ENCODE measurements at places on chromosomes 16 and 17. TPM values are rescaled to one million over a fixed set of nuclear protein-coding genes. Genes with fewer than 3 reads are reported as not detected.
A peak's percentile ranks its signal among the peaks of the same experiment; 100 is the strongest.

NUP93 gene
- 35.5 TPM for total RNA-seq

- DNase-seq = no peak
These were observed 28.9 kb downstream of the CACNG5 start for GRCh38 chr17:66863820-66864219.

FOXL1 gene
- total RNA-seq = 0.28 TPM

- DNase-seq = peak; percentile 36
These were observed 76.5 kb downstream of the GPRC5B start for GRCh38 chr16:19808061-19808641.

DNA sequence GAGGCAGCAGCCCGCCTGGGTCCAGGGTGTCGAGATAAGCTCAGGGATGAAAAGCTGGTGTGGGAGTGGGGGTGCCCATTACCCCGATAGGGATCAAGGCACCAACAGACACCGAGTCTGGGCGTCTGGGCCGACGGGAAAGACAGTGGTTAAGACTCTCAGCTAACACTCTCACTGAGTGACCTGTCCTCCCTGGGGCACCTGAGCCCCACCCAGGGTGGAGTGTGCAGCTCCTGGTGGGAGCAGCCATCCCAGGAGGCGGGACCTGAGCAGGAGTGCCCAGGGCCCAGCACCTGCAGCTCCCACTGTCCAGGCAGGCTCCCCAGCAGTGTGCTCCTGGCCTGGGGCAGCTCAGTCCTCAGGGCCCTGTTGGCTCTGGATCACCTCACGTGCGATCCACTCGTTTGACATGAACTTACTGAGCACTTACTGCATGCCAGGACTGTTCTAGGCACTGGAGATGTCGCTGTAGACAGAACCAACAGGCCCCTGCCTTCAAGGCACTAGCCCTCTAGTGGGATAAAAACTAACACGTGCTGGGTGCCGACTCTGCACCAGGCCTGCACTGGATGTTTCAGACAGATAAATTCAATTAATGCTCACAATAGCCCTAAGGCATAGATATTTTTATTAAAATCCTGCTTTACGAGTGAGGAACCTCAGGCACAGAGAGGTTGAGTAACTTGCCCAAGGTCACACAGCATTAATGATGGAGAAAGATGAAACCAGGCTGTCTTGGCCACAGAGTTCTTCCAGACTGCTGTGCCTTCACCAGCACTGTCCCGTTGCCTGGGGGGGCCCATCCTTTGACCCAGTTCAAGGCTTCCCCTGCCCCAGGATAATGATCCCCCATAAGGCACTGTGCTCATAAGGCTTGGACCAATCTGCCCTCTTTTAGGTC is 1.9 kb downstream of the EVPLL start:
- no peak for DNase-seq

LGALS9B gene
- not detected for total RNA-seq

DNA sequence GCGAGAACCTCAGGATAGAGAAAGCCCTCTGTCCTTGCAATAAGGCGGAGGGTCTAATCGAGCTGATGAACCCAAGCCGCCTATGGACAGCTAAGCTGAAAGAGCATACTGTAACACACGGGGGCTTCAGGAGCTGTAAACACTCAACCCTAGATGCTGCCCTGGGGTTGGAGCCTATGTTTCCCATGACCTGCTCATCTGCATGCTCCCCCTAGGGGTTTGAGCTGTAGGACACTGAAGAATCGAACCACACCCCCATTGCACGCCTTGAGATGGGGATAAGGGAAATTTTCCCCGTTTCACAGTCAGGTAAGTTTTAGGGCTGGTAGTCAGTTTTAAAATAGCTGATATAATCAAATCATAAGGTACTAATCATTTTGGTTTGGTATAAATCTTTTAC is 675.6 kb upstream of the CDH8 start:
- DNase-seq = no peak

GRCh38 chr17:57324060-57324459 is 67.7 kb downstream of the MSI2 start:
- no peak for DNase-seq

DNA sequence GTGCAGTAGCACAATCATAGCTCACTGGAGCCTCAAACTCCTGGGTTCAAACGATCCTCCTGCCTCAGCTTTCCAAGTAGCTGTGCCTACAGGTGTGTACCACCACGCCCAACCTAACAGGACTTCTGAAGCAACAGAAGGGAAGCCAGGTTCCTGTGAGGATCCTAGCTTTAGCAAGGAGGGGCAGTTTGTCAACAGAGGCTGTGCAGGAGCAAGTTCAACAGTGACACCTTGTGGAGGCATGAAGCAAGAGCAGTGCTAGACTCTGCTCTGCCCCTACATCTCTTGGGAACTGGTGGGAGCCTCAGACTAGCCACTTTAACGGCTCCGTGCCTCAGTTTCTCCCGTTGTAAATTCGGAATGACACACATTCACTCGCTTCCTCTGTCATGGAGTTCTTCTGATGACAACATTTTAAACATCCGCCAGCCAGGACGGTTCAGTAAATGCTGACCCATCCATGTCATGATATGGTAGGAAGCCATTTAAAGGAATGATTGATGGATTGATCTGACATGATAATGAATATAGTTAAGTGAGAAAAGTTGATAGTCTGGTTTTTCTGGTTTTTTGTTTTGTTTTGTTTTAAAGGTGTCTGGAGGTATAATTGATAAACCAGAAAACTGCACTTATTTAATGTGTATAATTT is 218.7 kb downstream of the MRTFB start:
- no peak for DNase-seq

CCL7 gene
- not detected for total RNA-seq

RUNDC3A gene
- total RNA-seq = 1.2 TPM

- DNase-seq = no peak
These were observed 1466.0 kb downstream of the CDH11 start for GRCh38 chr16:63655846-63656245.

- DNase-seq = no peak
These were observed 10.8 kb downstream of the ATP2C2 start for GRCh38 chr16:84379008-84379708.

GRCh38 chr17:21460358-21460757 is 84.2 kb downstream of the KCNJ12 start:
- DNase-seq = no peak

ITGB4 gene
- 17.6 TPM for total RNA-seq

DNA sequence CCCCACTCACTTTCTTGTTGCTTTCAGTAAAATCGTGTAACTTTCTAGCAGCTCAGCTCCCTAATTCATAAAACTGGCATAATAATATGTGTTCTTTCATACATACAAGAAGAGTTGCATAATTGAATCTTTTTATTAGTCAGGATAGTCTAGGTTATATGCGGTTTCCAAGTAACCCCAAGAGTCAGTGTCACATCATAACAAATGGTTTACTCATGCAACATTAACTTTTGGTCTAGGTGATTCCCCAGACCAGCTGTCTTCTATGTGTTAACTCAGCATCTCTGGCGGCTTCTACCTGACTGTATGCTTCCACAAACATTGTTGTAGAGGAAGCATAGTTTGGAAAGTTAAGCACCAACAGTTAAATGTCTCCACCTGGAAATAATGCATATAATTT is 1000.4 kb downstream of the CDH11 start:
- DNase-seq = no peak

DNA sequence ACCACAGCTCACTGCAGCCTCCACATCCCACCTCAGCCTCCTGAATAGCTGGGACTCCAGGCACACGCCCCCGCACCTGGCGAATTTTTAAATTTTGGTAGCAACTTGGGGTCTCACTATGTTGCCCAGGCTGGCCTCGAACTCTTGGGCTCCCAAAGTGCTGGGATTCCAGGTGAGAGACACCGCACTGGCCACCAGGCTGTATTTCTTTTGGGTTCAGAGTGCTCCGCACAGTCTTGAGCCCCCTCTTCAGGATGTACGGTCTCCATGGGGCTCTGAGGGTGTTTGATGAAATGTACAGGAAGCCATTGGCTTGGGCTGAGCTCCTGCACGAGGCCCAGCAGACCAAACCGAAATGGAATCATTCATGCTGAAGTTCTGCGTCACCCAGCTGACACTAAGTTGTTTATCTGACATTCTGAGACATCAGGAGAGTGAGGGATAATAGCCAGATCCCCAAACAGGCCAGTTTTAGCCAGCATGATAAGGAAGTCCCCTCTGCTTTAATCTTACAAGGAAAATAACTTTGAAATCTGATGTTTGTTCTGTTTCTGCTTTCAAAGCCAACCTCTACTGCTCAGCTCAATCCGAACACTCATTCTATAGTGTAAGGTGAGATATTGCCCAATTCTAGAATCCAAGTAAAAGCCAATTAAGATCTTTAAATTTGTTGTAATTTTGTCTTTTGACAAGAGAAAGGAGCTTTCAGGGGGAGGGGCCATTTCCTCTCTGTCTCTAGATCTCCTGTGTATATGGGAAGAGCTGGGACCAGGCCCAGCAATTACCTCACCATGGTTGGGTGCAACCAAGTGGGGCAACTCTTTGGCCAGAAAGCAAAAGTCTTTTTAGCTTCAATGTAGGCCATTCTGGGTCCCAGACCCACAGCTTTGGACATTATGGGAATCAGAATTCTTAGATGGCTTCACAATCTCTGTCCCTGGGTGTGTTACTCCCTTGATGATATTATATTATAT is 23.7 kb downstream of the GPR142 start:
- DNase-seq = no peak

GRCh38 chr17:13728781-13729180 is 127.1 kb upstream of the HS3ST3A1 start:
- no peak for DNase-seq

NDUFB10 gene
- 332 TPM for total RNA-seq

IRX5 gene
- total RNA-seq = not detected

DNA sequence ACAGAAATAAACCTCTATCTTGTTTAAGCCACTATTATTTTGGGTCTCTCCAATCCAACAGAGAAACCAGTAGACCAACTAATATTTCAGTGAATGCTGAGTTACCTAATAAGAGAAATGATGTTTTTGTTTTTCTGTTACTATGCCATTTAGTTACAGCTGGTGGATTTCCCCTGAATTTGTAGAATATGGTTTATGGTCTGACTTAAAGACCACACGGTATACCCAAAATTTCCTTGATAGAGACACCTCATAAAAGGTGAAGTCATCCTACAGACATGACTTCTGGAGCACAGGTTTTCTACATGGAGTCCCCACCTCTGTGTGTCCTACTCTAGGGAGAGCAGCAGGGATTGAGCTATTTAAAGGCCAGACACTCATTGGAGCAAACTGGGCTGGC is 13.3 kb downstream of the PIK3R5 start:
- no peak for DNase-seq

DNAAF8 gene
- 0.36 TPM for total RNA-seq

DNA sequence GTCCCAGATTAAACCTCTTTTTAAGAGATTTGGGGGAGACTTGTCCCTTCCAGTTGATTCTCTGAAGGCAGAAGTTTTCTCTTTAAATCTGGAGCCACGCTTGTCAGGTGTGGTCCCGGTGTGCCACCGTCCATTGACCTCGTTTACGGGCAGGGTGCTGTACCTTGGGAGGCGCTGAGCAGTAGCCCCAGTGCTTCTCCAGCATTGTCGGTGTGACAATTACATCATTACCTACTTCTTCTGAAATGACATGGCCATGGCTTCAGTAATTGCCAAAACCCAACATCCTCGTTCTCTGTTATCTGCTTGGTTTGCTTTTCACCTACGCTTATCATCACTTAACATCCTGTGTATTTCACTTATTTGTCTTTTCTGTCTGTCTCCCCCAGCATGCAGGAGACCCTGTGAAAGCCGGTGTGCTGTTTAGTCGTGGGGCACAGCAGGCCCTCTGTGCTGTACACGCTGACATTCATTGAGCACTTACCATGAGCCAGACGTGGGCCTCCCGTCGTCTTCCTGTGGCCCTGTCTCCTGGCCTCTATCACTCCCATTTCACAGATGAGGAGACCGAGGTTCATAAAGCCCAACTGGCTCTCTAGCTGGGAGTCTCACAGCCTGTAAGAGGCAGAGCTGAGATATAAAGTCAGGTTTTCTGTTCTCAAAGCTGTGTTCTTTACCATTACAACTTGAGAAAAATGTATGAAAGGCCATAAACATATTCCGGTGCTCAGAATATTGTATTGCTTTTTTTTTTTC is 143.9 kb downstream of the CMIP start:
- DNase-seq = no peak

GNGT2 gene
- total RNA-seq = 3.9 TPM

GRCh38 chr17:47665655-47666054 is 15.9 kb downstream of the KPNB1 start:
- no peak for DNase-seq

DNA sequence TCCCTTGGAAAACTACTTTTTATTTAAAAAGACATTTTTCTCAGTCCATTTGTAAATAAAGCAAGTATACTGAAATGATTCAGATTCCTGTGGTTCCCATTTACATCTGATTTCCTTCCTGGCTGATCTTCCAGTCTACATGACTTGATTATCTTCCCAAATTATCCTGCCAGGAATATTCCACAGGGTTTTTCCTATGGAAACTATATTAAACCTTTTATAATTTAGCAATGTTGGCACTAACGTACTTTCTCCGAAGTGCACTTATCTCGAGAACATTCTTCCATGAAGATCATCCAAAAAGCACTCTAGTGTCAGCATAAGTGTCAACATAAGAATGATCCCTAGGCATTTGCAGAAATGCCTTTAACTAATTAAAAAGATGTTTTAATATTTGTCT is 347.7 kb upstream of the KIF2B start:
- DNase-seq = no peak

DNA sequence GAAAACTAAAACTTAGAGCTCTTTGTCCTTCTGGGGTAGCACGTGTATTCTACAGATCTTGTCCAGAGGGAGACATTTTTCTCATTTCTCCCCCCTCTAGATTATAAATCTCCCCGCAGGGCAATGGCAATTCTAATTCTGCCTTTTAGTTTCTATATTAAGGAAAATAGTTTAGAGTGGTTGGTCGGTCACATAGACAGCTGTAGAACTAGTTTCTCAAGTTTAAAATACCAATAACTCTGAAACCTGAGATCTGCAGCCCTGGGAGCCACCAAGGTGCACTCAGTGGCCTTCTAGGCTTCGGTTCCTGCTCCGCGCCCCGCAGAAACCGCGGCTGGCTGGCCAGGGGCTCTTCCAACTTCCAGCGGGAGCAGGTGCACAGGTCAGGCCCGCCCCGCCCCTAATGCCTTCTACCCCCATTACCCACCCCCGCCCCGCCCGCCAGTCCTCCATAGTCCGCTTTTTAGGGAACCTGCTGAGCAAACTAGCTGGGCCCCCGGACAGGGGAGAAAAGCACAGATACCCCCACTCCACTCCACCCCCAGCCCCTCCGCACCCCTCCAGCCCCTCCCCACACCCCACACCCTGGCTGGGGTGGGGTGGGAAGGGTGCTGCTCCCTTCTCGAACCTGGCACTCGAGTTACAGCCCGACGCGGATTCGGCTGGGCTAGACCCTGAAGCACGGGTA is 431 bp downstream of the SLFN11 start:
- DNase-seq = no peak

All from sigmoid colon (tissue), 7 donors.